ENCODE measurements at places on chromosomes 7 and 10.

GRCh38 chr7:6359021-6359420, 86.6 kb upstream of the CYTH3 start:
- no peak for DNase-seq

GRCh38 chr7:150408393-150409299, 29.5 kb downstream of the ZNF775 start:
- DNase-seq = no peak

DNA sequence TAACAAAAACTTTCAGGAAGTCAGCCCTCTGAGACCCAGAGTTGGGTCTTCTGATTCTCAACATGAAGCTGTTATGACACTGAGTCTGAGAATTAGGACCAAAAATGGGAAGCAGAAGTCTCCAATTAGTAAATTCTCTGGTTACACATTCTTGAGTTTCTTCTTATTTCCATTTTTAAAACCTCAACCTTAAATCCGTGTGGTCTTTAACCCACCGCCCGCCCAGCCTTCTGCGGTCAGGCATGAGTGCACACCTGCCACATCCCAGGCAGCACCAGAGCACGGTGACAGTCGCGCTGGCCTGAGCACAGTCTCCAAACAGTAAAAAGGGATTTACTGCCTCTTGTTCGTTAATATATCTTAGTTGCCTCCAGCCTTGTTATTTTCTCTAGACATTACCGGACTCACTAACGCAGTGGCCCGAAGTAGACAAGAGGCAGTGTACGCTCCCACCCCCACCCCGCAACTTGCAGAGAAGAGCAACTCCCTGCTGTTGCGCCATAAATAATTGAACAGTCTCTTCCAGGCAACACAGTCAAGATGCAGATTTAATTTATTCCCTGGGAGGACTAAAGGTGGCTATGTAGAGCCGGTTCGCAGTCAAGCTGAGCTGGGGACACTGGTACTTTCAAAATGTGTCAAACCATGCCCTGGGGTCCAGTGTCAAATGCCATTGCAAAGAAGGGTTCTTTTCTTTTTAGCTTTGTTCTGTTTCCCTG, 147.0 kb upstream of the CELF2 start:
- DNase-seq = no peak

GRCh38 chr10:110845756-110846620, 25.7 kb upstream of the PDCD4 start:
- DNase-seq = no peak

DNA sequence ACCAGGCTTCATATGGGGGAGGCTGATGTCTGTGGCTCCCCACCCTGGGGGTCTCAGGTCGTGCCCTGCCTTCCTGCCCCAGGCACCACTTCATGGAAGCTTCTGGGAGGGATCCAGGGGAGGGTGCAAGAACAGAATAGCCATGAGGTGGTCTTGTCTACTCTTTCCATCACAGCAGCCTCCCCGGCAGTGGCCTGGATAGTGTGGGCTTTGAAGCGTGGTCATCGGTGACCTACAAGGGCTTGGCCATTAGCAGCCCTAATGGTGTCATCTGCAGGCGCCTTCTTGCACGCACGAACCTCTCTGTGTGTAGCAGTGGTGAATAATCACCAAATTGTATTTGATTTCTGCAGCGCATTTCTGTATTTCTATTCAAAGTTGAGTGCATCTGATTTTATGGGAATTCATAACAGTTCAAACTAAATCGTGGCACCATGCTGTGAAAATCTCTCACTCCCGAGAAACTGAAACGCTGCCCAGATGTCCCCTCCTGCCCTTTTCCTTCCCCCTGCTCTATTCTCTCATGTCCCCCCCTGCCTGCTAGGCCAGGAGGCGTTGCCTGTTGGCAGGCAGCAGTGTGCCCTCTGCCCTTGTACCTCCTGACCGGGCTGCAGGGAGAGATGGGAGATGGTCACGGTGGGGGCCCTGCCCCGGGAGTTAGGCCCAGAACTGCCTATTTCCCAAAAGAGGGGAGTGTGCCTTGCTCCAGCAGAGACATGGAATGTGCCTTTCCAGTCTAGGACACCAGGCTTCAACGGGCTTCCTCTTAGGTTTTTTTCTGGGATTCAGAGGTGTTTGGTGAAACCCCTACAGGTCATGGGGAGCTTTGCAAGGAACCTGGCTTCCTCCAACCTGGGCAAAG, 34.8 kb downstream of the CDH23 start:
- no peak for DNase-seq

- DNase-seq = no peak
These were observed 461.0 kb upstream of the NRG3 start for GRCh38 chr10:81414038-81414437.

DNA sequence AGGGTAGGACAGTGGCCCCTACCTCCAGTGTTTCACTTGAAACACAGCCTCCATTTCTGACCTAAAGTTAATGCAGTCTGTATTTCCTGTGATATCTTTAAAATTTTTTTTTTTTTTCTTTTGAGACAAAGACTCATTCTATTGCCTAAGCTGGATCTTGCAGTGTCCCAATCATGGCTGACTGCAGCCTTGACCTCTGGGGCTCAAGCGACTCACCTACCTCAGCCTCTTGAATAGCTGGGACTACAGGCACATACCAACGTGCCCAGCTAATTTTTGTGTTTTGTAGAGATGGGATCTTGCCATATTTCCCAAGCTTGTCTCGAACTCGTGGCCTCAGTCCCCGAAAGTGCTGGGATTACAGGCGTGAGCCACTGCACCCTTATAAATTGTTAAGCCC, 16.7 kb upstream of the MGAM2 start:
- DNase-seq = no peak

- DNase-seq = peak; percentile 97
These were observed 29.3 kb downstream of the RHOBTB1 start for GRCh38 chr10:60914690-60915141.

DNA sequence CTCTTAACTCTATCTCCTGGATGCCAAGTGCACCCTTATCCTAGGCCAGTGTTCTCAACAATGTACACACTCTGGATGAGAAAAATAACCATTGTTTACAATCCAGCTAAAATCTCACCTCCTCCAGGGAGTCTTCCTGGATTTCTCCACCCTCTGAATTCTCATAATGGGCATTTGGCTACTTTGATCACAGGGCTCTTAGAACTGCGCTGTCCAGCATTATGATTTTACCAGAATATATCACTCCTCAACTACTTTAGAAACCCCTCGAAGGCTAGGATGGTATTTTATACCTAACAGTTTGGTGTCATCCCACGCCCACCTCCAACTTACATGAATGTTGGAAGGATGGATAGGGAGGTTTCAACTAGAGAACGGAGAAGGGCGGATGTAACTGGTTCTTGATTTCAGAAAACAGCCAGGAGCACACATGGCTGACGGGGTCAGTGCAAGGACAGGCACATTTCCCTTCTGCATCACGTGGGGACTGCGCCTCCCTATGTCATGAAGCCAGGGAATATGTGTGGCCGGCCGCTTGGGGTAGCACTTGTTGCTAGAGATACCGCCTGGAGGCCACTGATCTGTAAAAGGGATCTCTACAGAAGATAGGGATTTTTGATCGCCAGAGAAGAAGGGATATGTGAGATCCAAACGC, 1.2 kb upstream of the ATP6V0E2 start:
- DNase-seq = peak; percentile 41

- DNase-seq = no peak
These were observed 55.9 kb upstream of the TARP start for GRCh38 chr7:38329340-38329739.

- DNase-seq = no peak
These were observed 21.8 kb downstream of the GPER1 start for GRCh38 chr7:1109581-1110310.

DNA sequence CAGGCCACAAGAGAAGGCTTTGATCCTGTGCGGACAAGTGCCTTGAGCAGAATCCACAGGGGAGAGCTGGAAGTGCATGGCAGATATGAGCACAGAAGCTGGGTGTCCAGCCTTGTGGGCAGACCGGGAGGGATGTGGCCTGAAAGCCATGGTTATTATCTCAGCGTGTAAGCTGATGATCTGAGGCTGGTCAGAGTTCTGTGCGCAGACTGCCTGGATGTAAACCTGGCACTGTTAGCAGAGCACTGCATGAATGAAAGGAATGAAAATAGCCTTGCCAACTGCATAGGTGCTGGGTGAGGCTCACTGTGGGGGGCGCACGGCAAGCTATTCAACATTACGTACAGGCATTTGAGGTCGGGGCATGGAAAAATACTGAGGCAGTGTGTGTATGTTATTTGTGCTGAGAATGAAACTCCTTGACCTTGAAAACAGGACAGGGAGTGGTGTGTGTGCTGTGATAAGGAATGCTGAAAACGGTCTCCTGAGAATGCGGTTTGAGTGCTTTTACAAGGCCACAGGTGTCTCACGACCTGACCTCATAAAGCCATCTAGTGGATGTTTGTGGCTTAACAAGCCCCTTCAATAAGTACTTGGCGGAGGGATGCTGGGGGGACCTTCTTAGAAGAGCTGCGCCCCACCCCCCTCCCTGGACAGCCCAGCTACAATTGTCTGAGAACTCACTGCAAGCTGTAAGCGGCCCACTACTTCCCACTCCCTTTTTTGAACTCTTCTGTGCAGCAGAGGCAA, 18.7 kb downstream of the AKR1C1 start:
- no peak for DNase-seq

GRCh38 chr7:49324707-49325106, 400.4 kb downstream of the CDC14C start:
- no peak for DNase-seq

DNA sequence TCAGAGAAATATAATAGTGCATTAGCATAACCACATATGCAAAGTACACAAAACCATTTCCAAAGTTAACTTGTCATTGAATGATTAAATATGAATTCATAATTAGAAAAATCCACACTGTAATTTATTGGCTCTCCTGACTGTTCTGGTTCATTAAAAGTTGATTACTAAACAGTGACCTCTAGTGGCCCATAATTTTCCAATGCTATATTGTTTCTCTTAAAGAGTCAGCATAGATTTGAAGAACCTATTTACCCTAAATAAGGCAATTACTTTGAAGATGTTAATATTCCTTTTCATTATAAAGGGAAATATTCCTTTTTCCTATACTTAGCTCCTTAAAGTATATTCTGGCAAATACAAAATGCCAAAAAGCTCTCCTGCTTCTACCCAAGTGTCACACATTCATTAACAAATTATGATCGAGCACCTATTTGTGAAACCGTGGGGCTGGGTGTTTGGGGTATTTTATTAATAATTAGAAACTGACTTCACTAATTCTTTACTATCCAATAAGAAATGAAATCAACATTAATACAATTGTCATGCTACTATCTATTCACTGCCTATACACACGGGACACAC, 86.2 kb downstream of the HIBADH start:
- peak; percentile 25 for DNase-seq

GRCh38 chr7:130160023-130160422, 45.2 kb downstream of the TMEM209 start:
- DNase-seq = no peak

DNA sequence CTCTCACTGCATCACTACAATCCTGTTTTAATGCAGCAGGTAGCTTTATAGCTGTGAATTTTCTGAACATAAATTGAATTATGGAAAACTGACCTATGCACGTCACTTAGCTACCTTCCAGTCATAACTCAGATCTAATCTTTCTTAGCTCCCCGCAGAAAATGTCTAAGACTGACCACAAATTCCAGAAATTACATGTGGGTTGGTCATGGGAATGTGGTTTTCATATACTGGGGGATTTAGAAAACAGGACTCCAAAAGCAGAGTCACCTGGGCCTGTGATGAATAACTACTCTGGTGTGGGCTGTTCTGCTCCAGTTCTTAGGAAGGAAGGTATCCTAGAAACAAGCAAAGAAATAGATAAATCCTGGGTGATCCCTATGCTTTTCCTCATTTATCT, 178.4 kb upstream of the LRRTM3 start:
- peak; percentile 92 for DNase-seq

DNA sequence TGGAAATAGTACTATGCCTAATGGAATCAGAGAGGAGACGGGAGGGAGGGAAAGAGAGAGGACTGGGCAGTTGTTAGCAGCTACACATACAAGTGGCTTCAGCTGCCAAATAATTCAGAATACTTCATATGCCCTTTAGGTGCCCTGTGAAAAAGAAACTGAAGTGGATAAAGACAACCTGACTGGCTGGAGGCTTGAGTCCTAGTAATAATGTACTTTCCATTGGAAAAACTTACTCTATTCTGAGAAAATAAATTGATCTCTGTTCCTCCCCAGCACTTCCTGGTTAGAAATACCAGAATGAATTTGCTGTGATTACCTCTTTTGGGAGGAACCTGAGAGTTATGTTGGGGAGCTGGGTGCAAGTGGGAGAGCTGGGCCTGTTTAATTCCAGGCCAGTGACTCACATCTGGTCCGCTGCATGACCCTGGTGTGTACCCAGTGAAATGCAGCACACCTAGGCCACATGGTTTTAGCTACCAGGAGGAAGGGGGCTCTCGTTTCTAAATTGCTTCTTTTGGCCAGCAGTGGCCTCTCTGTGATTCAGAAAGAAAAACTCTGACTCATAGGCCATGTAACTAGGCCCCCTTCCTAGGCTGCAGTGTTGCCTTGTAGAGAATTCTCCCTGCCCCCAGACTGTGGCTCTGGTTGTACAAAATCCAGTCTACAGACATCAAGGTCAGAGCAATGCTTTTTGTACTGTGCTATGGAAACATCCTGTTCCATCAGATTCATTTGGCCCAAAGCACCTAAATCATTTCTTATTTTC, 6.5 kb downstream of the AGFG2 start:
- peak; percentile 75 for DNase-seq

DNA sequence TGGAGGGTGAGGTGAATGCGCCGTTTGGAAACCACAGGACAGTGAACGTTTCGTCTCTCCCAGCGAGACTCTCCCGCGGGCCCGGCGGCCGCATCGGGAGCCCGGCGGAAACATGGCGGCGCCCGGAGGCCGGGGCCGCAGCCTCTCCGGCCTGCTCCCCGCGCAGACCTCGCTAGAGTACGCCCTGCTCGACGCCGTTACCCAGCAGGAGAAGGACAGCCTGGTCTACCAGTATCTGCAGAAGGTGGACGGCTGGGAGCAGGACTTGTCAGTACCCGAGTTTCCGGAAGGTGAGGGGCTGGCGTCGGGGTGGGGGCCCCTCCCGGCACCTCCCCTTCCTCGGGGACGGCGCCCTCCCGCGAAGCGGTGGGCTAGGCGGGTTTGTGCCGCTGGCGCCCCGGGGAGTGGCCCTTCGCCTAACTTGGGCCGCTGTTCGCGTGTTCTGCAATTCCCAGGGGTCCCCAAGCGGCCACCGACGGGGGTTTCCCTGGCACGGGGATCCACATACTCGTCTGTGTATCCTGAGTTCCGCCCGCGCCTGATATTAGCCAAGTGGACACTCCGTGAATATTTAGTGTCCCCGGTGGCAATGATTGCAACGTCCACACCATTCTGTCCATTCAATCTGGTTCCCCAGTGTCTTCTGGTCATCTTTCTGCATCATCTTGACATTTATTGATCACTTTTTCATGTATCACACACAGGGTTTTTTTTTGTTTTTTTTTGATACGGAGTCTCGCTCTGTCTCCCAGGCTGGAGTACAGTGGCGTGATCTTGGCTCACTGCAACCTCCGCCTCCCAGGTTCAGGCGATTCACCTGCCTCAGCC, 514 bp downstream of the NHLRC2 start:
- peak; percentile 8 for DNase-seq
